Dorsolateral prefrontal cortex (tissue), 122 donors: ENCODE measurements at places on chromosomes 7 and 10.

- DNase-seq, result no peak
Observed at GRCh38 chr10:43979551-43979950, 330.9 kb upstream of the ZNF32 start.

- no peak for DNase-seq
Observed at GRCh38 chr7:151793991-151794507, 82.9 kb downstream of the PRKAG2 start.

DNA sequence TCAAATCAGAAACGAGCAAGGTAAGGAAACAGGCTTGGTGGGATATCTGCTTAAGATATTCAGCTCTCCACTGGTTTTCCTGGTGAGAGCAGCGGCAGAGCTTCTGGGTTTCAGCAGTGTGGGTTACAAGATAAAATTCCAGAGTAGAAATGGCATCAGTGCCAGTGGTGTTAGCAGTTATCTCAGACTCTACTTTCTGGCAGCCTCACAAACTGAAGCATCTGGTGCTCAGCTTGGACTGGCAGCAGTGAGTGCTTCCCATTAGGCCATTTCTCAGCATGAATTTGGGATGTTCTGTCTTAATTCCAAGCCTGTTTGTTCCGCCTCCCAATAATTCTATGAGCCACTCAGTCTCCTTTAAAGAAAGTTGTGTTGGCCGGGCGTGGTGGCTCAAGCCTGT, 6.9 kb upstream of the GSTO2 start:
- DNase-seq, result no peak

GRCh38 chr10:96646751-96647166, 59.9 kb upstream of the TM9SF3 start:
- DNase-seq, result no peak

DNA sequence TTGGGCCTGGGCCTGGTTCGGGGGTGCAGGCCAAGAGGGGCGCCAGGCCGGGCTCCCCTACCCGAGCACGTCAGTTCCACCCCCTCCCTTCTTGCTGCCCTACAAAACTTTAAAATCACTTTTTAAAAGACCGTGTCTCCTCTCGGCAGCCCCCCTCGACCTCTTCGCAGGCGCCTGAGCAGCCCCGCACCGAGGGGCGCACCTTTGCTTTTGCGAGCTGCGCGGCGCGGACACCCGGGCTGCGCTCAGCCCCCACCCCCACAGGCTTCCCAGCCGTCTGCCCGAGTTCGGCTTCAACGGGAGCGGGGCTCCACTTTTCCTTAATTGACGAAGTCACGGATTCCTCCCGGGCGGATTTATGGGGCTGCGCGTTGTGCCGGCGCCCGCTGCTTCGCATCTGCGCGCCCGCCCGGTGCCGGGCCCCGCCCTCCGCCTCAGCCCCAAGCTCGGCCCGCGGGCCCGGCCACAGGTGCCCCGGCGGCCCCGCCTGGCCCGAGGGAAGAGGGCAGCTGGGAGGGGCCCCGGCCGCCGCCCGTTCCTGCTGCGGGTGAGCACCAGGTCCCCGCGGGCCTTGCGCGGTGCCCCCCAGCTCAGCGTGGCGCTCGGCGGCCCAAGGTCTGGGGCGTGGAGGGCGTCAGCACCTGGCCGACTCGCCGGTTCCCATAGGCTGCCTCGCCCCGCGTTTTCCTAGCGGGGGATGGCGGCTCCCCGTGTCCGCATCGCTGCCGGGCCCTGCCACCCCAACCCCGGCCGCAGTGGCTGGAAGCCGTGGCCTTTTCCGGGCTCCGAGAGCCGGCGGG, 10.8 kb upstream of the MNX1 start:
- no peak for DNase-seq

- DNase-seq, result no peak
Observed at GRCh38 chr7:17071866-17072265, 190.1 kb upstream of the AGR3 start.

DNA sequence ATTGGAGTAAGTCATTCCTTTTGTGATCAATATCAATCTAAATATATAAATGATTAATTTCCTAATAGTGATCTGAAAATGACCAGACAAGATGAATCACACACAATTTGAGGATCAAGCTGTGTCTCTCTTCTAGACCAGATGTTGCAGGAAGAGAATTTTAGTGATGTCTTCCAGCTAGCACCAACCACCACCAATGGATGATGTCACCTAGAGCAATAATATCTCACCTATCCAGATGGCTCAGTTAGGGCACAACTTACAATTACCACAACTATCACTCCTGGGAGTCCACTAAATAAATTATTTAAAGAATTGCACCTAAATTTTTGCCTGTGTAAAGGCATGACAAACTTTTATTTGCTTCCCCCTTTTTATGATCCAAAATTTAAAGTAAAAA, 25.2 kb downstream of the RELN start:
- DNase-seq, result no peak

DNA sequence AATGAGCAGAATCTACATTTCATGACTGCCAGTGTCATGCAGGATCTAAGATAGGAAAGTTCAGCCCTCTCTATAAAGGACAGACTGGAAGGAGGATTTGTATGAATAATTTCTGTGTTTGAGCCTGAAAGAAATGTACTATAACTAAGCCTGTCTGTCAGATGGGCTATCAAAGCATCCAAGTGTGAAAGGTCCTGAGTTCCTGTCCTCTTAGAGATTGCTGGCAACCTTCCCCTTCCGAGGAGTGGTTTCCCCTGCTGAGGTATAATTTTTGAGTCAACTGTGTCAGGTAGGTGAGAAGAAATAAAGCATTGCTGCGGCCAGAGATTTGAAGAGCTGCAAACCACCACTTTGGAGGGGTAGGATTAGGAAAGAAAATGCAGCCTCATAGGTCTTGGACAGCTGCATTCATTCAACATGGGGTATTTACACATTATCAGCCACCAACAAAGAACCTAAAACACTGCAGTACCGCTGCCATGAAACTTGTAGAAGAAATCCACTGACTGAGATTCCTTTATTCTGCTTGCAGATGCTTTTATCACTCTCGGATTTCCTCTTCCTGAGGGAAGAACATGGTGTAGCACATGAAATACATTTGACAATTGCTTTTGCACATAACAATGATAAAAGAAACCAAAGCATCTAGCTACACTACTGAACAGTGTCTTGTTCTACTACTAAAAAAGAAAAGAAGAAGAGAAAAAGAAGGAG, 189.1 kb downstream of the DGKI start:
- no peak for DNase-seq

- no peak for DNase-seq
Observed at GRCh38 chr10:6197321-6197720, 5.4 kb upstream of the PFKFB3 start.

- no peak for DNase-seq
Observed at GRCh38 chr7:159022238-159022993, 122.3 kb downstream of the VIPR2 start.

DNA sequence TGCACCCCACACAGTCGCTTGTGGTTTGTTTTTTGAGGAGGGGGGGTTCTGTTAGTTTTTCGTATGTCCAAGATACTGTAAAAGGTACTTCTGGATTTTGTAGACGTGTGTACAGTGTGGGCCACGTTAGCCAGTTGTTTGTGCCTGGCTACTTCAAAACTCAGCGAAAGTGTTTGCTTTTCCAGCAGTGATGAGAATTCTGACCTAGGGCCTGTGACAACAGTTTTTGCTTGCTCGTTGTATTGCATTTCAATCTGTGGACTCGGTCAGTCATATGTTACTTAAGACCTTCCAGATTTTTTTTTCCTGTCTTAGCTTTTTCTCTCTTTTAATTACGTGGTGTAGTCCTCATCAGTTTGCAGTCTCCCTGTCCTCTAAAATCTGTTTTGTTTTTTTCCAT, 338.9 kb upstream of the GALNT17 start:
- DNase-seq, result no peak

- no peak for DNase-seq
Observed at GRCh38 chr10:34288634-34289033, 526.5 kb downstream of the PARD3 start.

DNA sequence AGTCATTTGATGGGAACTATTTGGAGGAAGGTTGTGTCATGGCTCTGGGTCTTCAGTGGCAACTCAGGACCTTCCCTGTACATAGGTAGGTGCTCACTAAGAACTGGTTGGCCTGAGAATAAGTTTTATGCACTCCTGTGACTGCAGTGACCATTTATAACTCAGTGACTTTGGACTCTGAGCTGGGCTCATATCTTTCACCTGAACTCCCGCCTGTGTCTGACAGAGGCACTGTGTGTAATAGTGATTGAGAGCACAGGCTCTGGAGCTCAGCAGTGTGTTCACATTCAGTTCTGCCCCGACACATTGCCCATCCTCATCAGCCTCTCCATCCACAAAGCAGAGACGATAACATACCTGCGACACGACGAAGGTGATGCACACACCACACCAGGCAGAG, 34.6 kb upstream of the VIPR2 start:
- DNase-seq, result no peak

DNA sequence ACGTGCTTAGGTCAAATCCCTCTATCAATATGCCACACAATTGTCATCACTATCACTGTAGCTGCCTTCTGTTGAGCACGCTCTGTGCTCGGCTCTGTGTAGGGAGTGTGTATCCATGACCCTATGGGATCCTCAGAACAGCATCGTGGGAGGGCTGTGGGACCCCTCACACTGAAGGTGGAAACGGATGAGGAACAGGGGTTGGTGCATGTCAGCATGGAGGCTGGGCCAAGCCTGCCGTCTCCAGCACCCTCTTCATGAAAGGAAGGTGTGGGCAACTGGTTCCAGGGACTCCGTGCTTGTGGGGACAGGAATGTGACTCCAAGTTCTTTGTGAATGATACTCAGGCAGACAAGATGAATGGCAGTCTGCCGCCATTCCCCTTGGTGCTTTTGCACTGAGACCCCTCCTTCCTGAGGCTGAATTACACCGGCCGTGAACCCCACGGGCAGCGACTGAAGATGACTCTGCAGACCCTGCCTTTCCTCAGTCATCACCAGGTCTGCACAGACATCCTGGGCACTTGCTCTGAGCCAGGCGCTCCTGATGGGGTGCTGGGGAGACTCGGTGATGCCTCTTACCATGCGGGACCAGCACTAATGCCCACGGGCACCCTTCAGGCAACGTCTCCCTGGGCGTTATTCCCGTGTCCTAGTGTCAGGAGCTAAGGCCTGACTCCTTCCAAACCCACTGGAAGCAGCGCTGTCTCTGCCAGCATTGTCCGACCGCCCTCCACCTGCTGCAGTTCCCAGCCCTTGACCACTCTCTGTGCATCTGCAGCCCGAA, 495.2 kb downstream of the TCERG1L start:
- DNase-seq, result no peak

- no peak for DNase-seq
Observed at GRCh38 chr10:60834401-60834800, 56.1 kb downstream of the CDK1 start.

GRCh38 chr7:3427957-3428356, 126.9 kb downstream of the SDK1 start:
- no peak for DNase-seq

GRCh38 chr10:100999742-101000126, at the start of gene LZTS2:
TSS of gene LZTS2 (plus strand) at chr10:100999808. CDS start at chr10:101002539, 2,731 bp downstream.
- DNase-seq, result no peak

DNA sequence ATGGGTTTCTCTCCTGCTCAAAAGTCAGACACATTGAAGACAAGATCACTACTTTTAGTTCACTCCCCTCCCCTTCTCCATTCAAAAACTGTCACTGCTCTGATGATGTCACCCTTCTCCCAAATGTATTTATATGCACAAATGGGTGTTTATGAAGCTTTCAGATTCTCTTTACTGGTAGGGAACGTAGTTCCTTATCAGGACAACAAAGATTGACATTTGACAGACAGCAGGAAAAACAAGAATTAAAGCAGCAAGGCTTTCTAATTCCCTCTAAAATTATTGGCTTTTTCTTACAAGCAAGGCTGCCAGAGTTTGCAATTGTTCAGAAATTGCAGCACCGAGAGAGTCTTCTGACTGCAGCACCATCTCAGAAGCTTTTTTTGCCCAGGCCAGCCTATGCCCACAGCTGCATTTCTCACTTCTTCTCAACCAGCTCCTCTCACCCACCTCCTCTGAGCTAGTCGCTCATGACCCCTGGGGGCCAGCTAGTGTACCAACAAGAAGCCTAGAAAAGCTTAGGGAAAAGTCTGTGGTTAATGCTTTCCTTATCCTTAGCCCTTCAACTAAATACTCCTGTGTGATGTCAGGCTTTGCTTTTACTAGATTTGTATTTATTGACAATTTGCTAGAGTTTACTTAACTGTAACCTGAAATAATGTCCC, 265.1 kb downstream of the HTR7 start:
- DNase-seq, result no peak

DNA sequence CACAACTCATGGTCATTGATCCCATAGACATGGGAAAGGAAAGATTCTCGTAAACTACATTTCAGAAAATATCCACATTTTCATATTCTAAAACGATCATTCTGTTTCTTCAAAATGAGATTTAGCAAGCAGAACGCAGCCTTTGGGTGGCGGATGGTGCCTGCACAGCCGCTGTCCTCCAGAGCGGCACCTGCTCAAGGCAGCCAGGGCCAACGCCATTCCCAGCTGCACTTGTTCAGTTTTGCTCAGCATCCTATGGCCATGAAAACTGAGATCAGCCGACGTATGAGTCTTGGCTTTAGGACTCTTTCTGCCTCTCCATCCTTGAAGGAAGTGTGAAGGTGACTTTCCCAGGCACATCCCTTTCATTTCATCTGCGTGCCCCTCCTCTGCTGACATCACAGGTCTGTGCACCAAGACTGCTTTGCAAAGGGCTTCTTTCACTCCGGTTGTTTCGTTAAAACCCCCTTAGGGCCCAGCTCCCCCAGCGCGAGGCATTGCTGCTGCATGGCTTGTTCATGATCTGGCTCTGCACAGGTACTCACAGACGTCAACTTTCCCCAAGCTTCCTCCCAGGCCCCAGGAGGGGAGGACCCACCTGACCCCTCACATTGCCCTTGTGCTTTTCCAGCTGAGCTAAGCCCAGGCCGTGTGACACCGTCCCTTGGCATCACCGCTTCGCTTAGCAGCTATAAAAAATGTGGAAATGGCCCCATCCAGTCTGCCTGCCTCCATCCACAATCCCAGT, 37.2 kb downstream of the TCERG1L start:
- DNase-seq, result no peak

- no peak for DNase-seq
Observed at GRCh38 chr10:14270370-14270769, 60.4 kb downstream of the FRMD4A start.

GRCh38 chr10:111273635-111274034, 196.8 kb downstream of the ADRA2A start:
- DNase-seq, result no peak

GRCh38 chr10:16724509-16724908, 92.7 kb downstream of the RSU1 start:
- DNase-seq, result no peak

- no peak for DNase-seq
Observed at GRCh38 chr7:3264693-3265339, 36.2 kb upstream of the SDK1 start.
